ENCODE measurements at places on chromosomes 12 and 14.

GRCh38 chr12:69779928-69780327 is 41.3 kb downstream of the RAB3IP start:
- no peak for DNase-seq

DNA sequence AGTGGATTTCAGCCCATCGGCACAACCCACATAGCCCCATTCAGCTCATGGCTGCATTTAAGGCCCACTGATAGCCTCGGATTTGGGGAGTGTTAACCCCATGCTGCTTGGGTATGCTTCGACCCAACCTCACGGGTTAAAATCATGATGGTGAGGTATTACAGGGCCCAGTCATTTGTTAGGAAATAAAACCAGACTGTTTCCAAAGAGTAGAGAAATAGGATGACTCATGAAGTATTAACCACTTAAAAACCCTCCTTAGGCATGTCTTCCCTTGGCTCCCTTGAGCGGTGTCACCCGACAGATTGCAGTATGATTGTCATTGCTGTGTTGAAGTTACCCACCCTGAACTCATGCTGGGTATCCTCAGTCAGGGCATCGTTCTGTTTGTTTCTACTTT is 289.1 kb downstream of the CACNA1C start:
- DNase-seq, result no peak

DNA sequence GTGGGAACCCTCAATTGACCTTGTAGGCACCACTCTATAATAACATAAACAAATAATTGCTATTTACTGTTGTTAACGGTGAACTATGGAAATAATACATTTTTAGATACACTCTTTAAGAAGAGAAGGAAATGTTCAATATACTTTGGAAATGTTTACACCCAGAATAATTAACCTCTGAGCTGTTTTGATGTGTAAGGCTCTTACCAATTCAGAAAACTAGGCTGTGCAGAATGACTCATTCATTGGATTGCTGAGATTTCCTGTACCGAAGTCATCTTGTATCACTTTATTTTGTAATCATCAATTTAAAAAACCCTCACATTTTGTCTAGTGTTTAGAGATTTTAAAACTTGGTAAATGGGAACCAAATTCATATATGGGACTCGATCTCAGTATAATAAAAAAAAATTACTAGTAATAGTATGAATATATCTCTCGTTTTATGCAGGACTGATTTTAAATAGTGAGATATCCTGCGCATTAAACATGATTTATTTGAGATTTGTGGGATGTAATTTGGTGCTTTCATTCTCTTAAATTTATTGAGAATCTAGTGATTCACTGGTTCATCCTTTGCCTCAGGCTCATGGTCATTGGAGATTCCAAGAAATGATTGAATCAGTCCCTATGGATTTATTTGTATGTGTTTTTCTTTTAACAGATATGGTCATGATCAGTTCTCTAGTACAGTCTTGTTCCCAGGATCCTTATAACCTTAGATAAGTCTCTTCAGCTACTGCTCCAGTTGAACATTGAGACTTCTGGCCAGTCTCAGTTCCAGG is 3.9 kb downstream of the SAMD4A start:
- no peak for DNase-seq

- no peak for DNase-seq
Measured at GRCh38 chr14:53325176-53325806, 172.2 kb upstream of the DDHD1 start.

DNA sequence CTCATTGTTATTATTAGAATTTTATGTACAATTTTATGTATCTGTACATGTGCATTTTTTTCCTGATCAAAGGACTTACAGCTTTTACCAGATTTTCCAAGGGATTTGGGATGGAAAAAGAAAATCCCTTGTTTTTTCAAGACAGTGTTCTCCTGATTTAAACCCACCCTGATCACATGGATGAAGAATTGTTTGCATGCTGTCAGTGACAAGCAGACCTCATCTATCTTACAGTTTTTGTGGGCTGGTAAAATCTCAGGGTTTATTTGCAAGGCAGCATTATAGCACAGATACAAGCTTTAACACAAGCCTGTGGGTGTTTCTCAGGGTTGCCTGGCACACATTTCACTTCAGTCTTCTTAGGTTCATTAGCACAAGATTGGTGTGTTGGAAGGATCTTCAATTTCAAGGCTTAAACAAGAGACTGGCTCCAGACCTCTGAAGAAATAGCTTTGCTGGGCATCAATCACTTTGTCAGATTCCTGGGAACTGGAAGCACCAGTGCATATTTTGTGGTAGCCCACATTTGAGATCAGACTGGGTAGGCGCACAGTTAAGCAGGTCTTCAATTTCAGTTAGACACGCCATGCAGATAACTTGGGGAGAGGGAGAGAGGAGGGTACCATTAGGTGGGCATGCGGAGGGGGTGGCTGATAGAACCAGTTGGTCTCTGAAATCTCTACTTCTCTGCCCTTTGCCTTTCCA is 118.0 kb downstream of the TBX5 start:
- no peak for DNase-seq

All from ovary (tissue), 10 donors.